ENCODE measurements at places on chromosomes 4 and X.

- DNase-seq, result no peak
Measured at GRCh38 chr4:109877400-109877799, 29.5 kb downstream of the LRIT3 start.

- no peak for DNase-seq
Measured at GRCh38 chrX:646796-647195, 16.2 kb downstream of the SHOX start.

DNA sequence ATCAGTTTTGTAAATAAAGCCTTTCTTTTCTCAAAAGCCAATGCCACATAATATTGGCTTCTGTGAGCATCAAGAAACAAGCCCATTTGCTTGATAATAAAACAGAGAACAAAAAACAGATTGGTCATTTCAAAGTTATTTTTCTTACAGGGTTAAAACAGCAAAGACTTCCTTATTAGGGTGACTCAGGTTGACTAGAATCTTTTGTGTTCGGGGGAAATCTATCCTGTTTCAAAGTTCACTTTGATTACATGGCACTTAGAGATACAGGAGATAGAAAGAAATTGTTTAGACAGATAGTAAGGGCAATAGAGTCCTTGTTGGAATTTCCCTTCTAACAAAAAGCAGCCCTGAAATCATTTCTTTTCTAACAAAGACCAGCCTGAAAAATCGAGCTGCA, 170.0 kb upstream of the GLRA2 start:
- no peak for DNase-seq

GRCh38 chr4:185880571-185880970, 68.6 kb upstream of the SORBS2 start:
- no peak for DNase-seq

- no peak for DNase-seq
Measured at GRCh38 chr4:77566148-77566547, 39.5 kb upstream of the CXCL13 start.

GRCh38 chr4:52358366-52358765, 300.7 kb downstream of the USP46 start:
- no peak for DNase-seq

- DNase-seq, result no peak
Measured at GRCh38 chr4:87469390-87469789, 47.0 kb downstream of the NUDT9 start.

GRCh38 chrX:55007656-55008055, 7.5 kb downstream of the APEX2 start:
- no peak for DNase-seq

GRCh38 chr4:187972135-187972534, 23.4 kb upstream of the ZFP42 start:
- no peak for DNase-seq

GRCh38 chr4:128315756-128316520, 28.3 kb upstream of the PGRMC2 start:
- DNase-seq, result no peak

- DNase-seq, result no peak
Measured at GRCh38 chr4:40453912-40454311, 118.8 kb downstream of the CHRNA9 start.

DNA sequence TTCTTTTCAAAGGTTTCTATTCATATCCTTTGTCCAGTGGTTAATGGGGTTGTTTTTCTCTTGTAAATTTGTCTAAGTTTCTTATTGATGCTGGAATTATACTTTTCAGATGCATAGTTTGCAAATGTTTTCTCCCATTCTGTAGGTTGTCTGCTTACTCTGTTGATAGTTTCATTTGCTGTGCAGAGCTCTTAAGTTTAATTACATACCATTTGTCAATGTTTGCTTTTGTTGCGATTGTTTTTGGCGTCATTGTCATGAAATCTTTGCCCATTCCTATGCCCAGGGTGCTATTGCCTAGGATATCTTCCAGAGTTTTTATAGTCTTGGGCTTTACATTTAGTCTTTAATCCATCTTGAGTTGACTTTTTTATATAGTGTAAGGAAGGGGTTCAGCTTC, 21.2 kb upstream of the UGT8 start:
- no peak for DNase-seq

DNA sequence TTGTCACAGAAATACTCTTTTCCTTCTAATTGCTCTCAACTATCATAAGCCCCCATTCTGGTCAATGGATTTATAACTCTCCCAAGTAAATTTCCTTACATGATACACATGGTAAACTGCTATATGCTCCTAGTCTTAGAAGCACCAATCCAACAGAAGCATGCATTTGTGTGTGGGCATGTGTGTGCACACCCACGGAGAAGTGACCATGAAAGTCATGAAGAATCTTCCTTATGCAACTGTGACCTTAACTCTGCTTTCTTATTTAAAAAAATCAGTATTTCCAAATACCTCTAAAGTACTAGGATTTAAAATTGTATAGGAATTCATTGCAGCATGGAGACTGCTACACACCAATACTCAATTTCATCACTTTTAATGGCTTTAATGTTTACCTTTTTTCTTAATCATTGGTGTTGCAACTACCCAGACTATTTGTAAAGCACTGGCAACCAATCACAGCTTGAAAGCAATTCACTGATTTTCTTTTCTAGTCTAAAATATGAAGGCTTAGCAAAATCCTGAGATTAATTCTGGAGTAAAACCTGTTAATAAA, 47.6 kb downstream of the MAML3 start:
- no peak for DNase-seq

GRCh38 chr4:135963009-135963408, 1569.3 kb downstream of the PCDH18 start:
- DNase-seq, result no peak

DNA sequence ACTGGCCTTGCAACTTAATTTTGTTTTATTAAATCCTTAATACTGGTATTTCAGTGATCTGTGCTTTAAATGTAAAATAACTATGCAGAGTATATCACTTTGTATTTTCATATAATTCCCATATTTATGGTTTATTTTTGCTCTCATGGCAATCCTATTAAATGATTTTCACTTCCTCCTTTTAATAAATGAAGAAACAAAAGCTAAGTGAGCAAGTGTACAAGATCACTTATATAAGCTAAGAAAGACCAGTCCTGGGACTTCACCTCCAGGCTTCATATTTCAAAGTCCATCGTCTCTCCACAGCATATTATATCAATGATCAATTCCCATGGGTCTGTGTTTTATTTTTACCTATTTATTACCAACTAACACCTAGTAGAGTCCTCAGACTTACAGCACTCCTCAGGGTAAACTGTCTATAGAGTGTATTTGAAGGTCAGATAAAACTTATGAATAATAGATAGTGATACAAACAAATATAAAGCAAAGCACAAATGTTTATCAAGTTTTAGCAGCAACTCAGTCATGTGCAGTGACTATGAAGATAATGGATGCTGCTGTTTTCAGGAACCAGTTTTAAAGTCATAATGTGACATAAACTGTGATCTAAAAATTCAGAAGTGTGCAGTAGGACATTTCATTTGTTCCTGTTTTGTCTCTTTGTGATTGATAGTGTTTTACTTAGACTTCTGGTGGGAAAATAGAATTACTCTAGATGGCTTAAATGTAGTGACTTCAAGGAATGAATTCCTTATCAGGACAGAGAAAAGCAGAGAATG, 56.8 kb downstream of the ARHGAP24 start:
- no peak for DNase-seq

- no peak for DNase-seq
Measured at GRCh38 chr4:20403290-20403689, 151.6 kb downstream of the SLIT2 start.

DNA sequence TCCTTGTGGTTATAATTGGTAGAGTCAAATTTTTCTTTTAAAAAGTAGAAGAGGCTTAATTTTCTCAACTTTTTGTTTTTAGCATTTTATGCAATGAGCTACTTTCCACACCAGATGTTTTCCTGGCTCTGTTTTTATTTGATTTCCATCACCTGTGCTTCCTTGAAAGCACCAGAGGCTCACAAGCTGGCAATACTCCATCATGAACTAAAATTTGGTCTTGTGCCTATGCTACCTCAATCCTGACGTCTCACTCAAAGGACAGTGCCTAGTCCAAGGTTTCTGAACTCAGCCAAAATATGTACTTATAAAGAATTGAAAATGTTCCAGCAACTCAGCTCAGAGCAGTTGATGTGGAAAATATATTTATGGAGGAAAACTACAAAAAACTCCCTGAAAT, 914.0 kb upstream of the PRKX start:
- no peak for DNase-seq

DNA sequence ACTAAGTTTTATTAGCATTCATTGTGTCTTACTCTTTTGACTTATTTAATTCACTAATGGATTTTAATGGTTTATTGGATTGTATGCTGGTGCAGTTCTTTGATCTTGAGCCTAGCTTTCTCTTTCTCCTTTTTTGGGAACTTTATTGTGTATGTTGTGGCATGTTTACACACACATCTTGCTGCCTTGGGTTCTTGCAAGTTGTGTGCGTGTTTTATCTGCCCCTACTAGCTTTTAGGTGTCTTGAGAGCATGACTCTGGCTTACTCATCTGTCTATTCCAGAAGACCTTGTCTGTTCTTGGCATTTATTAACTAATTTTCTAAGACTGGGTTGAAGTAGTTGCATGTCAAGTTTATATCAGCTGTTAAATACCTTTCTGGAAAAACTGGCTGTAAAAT, 2.7 kb downstream of the TMEM165 start:
- no peak for DNase-seq

DNA sequence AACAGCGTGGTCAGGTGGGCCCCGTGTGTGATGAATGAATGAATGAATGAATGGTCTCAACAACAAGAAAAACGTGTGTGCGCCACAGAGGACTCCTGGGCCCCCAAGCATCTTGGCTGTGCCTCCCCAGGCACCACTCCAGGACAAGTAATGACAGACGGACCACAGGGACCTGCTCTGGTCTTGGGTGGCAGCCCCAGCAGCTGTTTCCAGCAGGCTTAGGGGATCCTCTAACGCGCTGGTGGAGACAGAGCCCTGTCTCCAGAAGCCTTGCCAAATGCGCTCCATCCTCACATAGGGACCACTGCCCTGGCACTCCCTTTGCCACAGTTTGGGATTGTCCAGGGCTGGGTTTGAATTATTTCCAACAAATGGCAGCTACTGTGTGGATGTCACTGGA, 39.1 kb downstream of the PSAPL1 start:
- no peak for DNase-seq

All from NCI-H446 (cell line).